ENCODE measurements at places on chromosomes 6 and 20.
A peak's percentile ranks its signal among the peaks of the same experiment; 100 is the strongest.

DNA sequence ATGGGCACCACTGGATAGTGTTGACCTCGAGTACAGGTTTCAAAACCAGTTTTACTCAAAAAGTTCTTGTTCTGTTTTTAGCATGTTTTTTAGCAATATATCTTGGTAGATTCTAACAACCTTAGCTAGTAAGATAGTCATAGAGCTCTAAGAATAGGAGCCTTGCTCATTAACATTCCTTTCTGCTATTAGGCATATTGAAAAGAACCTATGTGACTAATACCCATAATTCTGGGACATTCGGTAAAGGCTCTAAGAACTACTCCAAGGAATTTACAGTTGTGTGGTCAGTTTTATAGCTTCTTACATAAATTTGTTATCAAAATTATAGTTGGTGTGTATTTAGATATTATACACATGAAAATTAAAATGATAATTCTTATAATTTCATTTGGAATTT is 11.6 kb downstream of the SLC9A8 start:
- DNase-seq: no peak

GRCh38 chr20:17519606-17520285 is 11.4 kb downstream of the BFSP1 start:
- DNase-seq: no peak

DNA sequence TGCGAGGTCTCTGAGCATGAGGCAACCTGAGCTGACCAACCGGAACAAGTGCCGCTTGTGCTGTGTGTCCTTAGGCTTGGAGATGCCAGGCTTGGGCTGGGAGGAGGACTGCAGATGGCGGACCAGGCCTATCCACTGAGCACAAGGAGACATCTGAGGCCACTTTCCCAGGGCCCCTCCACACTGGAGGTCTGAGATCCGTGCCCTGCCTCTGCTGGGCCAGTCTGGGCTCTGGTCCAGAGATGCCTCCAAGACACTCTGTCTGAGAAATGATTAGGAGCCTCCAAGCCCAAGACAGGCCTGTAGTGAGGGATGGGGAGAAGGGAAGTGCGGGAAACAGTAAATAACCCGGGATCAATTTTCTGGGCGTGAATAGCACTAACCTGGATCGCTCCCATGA is 3.0 kb upstream of the MLN start:
- no peak for DNase-seq

DNA sequence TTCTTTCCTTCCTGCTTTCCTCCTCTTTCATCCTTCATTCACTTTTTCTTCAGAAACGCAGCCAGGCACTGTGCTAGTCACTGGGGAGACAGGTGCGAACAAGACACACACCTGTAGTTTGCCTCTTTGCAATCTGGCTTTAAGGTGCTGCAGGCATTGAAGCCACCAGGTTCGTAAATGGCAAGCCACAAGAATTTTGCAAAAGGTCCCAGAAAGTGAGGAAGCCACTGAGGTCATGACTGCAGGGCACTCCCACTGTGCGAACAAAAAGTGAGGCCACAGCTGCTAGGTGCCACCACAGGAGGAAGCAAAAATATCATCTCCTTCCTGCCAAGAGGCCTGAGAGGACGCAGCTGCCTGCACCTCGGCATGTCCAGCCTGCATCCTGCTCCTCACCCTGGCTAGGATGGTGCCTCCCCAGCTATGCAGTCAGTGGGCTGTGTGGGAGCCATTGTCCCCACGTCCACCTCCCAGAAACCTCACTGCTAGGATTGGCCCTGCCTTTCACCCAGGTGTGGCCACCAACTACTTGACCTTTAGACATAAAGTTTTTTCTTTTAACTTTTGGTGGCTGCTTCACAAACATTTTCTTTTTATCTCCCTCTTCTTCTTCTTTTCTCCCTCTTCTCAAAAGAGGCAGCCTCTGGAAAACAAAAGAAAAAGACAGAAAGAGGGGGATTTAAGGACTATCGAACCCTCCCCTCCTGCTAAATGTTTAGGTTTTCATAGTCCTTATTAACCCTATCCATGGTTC is 230.8 kb downstream of the BCAS1 start:
- peak; percentile 81 for DNase-seq

- DNase-seq: no peak
These were observed 12.8 kb downstream of the CALHM5 start for GRCh38 chr6:116524236-116524635.

DNA sequence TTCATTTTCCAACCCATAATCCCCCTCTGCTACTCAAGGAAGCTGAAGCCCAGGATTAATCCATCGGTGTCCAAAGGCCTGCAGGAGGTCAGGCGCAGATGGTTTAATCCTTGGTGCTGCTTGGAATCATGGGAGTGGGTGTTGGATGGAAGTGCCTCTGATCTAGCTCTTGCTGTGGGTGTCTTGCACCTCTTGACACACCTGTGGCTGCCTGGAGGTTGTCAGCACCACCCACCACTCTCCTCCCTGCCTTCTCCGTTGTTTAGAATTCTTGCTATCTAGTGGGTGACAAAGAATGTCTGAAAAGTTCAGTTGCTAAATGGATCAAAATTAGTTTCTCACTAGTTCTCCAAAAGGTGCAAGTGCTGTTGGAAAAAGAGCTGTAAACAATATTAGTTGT is 1074.4 kb upstream of the FLRT3 start:
- no peak for DNase-seq

DNA sequence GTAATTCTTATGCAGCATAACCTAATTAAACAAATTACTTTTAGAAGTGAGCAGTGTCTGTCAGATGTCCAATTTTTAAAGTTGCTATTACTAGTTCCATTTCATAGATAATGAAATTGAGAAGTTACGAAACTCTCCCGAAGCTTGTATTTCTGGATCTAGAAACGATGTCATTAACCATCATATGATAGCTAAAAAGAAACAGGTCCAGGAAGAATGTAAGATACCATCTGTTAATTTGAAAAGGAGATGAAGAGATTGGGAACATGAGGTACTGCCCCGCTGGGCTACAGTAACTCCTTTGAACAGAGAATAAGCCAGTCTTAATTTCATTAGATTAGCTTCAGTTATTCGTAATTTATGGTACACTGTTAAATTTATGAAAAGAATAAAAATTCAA is 47.5 kb upstream of the TMX4 start:
- DNase-seq: no peak

DNA sequence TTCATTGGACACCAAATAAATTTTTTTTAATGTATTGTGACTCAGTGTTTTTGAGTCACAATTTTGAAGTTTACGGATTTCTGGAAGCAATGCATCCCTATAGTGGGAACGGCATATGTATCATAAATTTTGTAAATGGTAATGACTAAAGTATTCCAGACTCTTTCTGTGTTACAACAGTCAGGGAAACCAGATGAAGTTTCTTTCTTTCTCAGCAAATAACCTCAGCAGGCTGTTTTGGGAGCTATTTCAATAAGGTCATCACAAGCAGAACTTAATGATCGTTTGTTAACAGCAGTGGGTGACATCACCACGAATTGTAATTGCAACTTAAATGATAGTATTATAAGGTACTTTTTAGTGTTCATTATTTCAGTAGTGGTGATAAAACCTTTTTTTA is 52.0 kb downstream of the HIVEP1 start:
- DNase-seq: no peak

GRCh38 chr6:16872543-16873235 is 111.4 kb upstream of the ATXN1 start:
- DNase-seq: no peak

DNA sequence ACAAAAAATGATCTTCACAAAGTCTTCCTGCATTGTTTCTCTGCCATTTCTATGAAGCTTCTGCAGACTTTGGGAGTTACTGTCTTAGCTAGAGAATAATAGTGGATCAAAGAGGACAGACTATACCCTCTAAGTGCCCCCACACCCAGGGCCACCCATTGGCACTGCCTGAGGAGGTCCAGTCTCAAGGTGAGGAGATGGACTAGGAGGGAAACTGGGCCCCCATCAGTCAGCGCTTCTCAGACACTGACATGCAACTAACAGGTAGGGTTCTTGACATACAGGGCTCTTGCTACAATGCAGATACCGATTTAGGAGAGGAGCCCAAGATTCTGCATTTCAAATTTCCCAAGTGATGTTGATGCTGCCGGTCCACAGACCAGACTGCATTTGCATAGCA is 24.3 kb downstream of the PCNA start:
- DNase-seq: no peak

- no peak for DNase-seq
These were observed 86.0 kb upstream of the SLC2A12 start for GRCh38 chr6:134138226-134138975.

GRCh38 chr6:111361648-111362047 is 121.4 kb downstream of the REV3L start:
- DNase-seq: peak; percentile 23

- no peak for DNase-seq
These were observed 103.8 kb upstream of the SYNDIG1 start for GRCh38 chr20:24365670-24366069.

DNA sequence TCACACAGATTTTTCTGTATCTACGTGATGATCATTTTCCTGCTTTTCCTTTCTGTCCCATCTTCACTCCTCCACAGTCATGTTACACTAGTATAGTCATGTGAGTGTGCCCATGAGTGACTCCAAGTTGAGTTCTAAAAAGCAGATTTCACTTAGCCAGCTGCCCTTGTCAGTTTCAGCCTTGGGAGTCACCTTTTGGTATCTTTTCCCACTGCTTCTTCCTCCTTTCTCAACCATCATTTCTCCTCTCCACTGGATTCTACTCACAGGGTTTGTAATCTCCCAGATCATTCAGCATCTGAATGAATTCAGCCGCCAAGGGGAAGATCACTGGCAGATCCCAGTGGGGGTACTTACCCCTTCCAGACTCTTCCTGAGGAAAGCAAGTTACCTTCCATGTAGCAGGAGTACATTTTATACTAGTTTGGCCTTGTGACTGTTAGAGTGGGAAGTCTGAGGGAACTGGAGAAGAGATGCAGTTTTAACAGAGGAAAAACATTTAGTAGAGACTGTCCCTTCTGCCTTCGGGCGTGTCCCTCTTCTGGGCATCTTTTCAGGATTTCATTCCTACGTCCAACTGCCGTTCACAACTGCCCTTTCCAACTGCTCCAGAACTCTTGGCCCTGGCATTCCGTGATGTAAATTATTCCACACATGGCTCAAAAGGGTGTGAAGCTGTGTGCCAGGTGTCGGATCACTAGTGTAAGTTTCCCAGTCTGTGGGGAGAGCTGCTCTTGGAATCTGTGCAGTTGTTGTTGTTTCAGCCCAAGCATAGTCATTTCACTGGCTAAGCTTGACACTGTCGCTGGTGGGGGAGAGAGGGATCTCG is 38.9 kb downstream of the BICRAL start:
- no peak for DNase-seq

DNA sequence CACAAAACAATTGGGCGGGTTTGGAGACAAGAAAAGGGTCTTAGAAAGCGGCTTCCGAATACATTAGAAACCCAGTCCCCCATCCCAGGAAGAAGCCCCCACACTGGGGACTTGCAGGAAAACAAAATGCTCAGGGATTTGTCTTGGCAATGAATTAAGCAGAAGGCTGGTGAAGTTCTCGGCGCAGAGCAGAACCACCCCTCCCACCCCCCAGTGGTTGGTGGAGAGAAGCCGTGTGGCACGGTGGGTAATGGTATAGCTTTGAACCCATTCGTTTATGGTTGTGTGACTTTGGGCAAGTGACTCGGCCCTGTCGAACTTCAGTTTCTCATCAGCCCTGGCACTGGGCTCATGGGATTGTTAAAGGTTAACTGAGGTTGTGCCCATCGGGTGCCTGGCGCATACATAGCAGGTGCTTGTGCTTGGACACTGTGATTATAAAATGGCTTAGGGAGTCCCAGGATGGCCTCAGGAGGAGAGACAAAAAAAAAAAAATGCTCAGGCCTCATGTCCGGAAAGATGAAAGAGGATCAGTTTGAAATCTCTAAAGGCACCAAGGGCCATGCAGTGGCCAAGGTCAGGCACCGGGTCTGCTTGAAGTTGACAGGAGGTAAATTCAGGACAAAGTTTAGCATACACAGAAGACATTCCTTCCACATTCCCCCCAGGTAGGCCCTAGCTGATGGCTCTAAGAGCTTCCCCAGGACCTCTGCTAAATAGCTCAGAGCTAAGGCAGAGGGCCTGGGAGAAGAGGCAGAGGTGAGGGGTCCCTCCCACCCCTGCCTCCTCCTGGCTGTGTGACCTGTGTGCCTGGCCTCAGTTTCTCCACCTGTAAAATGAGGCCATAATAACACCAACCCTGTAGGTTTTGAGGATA is 120.1 kb upstream of the PTPN1 start:
- no peak for DNase-seq

GRCh38 chr6:56076033-56076432 is 171.3 kb downstream of the COL21A1 start:
- DNase-seq: no peak

GRCh38 chr6:156917213-156917612 is 140.0 kb downstream of the ARID1B start:
- DNase-seq: no peak

All from transverse colon (tissue), 4 donors.